ENCODE measurements at places on chromosomes 6 and 20. TPM values are rescaled to one million over a fixed set of nuclear protein-coding genes. Genes with fewer than 3 reads are reported as not detected.

DNA sequence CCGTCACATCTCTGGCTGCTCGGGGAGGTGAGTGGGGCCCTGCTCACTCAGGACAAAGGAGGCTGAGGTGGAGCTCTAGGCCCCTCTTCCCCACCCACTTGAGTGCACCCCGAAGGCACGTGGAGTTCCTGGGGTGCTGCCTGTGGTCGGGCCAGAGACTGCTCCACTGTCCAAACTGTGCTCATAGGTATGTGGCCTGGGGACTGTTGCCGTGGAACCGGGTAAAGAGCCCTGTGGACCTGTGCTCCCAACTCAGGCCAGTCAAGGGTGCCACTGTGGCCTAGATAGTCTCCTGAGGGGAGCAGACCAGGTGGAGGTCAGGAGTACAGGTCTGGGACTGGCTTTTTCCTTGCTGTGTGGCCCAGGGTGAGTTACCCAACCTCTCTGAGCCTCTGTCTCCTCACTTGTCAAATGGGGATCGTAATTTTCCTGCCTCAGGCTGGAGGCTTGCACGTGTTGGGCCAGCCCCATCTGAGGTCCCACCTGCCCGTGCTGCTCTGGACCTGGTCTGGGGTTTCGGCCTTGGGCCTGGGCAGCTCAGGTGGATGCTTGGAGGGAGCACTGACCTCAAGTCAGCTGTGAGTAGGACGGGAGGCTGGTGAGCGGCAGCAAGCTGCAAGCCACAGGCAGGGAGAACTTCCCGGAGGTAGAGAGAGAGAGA is 12.4 kb upstream of the NPBWR2 start:
- DNase-seq: no peak

GRCh38 chr20:38751360-38751976 is 3.2 kb downstream of the ACTR5 start:
- no peak for DNase-seq

DNA sequence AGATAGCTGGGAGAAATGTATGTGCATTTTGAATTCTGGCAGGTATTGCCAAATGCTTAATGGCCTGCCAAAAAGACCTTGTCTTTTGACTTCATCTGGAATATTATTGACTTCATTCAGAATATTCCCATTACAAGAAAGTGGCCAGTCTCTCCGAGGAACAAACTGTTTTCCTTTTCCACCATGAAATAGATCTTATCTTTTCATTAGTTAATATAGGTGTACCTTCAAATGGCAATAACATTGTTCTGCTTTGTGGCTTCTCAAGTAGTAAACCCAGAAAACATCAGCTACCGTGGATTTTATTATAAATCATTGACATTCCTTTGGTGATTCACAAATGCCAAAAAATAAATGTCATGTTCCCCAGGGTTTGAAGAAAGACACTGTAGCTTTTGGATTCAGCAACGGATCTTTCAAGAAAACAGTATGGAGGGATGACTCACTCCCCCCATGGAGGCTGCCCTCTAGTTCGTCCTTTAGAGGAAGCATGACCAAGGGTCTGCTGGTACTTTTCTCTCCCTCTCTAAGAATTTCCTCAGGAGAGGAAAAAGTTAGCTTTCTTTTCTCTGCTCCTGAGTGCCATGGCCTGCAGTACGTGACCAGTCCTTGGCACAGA is 1.1 kb upstream of the RNF182 start:
- DNase-seq: no peak

The TEAD3 gene
- 19.2 TPM for total RNA-seq

The SMPDL3A gene
- 3.6 TPM for total RNA-seq

DNA sequence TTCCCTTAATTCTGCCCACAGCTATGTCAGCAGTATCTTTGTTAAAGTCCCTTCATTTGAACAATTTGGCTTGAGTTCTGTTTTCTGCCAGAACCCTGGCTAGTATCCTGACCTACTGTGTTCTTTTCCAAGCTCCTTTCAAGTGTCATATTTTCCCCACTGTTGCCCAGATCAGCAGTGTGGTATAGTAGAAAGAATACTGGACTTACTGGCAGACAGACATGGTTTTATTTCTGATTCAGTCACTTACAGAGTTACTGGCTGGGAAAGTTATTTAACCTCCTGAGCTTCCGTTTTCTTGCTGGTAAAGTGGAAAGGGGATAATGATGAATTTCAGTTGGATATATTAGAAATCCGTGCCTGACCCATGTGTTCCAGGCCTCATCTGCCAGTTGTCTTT is 39.8 kb upstream of the RAB23 start:
- no peak for DNase-seq

DNA sequence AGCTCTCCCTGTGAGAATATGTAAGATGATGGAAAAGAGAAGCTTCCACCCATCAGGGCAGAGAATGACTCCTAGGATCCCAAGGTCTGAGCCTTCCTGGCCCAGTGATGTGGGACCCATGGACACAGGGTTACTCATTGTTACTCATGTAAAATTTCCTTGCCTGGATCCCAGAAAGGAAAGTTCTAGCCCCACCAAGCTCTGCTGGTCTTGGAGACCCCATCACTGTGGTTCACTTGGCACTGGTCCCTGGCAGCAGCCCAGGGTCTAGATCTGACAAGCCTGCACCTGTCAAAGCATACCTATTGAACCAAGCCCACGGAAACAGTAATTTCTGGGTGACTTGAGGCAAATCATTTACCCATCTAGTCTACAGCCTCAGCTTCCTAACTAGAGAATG is 22.1 kb downstream of the MDGA1 start:
- no peak for DNase-seq

The STX16 gene
- total RNA-seq: 57.3 TPM

- DNase-seq: no peak
Observed at GRCh38 chr6:100493206-100493888, 28.6 kb upstream of the SIM1 start.

The LY86 gene
- total RNA-seq: not detected

Measured in neural crest cell (in vitro differentiated cells).